Hematopoietic multipotent progenitor cell treated with erythropoietin and hydrocortisone succinate and interleukin-3 and kit ligand, for 6 days (in vitro differentiated cells): ENCODE measurements at places on chromosomes 12 and 14.
A peak's percentile ranks its signal among the peaks of the same experiment; 100 is the strongest.

GRCh38 chr12:19398376-19399363 is 40.6 kb upstream of the AEBP2 start:
- no peak for DNase-seq

DNA sequence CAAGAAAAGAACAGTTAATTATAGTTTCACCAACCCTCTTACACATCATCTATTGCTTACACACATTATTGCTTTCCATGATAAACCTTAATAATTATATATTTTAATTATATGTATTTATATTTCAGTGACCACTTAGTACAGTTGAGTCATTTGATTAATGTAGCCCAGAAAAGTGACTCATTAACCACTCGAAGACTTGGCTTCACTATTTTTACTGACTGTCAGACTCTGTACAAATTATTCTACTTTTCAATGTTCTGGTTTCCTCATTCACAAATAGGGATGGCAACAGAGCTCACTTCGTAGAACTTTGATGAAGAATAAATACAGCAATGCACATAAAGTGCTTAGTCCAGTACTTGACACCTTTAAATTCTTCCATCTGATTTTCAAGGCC is 98.3 kb downstream of the CFAP54 start:
- DNase-seq: no peak

DNA sequence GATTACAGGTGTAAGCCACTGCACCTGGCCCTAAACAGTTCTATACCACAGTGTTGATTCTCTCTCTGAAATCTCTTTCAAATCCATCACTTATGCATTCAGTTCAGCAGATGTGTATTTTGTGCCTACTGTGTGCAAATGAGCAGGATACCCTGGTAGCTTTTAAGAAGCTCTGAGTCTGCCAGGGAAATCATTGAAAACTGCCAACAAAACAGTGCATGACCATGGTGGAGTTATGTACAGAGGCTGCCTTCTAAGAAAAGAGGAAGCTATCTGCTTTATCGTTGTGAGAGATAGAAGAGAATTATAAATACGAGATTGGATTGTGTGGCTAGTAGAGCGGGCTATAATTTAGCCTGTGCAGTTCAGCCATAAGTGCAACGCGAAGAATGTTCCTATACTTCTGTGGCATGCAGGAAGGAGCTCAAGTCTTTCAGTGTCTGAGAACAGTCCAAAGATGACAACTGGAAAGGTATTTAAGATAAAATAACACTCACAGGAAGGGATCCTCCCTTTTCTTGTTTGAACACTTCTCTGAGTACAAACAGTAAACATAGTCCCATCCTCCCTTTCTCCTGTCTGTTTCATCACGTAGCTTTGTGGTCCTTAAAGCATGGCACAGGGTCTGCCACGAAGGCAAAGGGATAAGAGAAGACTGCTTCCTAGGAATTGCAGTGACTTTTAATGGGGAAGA is 4.3 kb downstream of the DIP2B start:
- DNase-seq: peak; percentile 61

- DNase-seq: peak; percentile 5
Measured at GRCh38 chr12:21330682-21331253, 3.9 kb downstream of the SLCO1A2 start.

DNA sequence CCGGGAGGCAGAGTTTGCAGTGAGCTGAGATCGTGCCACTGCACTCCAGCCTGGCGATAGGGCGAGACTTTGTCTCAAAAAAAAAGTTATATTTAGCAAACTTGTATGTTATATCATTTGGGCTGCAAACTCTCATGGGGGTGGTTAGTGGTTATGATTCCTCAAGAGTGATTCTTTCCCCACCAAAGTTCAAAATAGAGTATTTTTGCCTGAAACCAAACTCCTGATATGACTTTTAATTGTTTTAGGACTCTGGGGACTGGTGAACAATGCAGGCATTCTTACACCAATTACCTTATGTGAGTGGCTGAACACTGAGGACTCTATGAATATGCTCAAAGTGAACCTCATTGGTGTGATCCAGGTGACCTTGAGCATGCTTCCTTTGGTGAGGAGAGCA is 18.6 kb downstream of the HSD17B6 start:
- DNase-seq: no peak

- DNase-seq: no peak
Measured at GRCh38 chr14:75094896-75095295, 25.5 kb downstream of the ZC2HC1C start.

GRCh38 chr14:79337761-79338160 is 873.5 kb downstream of the DIO2 start:
- peak; percentile 26 for DNase-seq

GRCh38 chr14:80978403-80978802 is 23.0 kb downstream of the TSHR start:
- peak; percentile 4 for DNase-seq

GRCh38 chr14:65866448-65866847 is 453.9 kb downstream of the FUT8 start:
- no peak for DNase-seq
